Choroid plexus epithelial cell (primary cell): ENCODE measurements at places on chromosomes 5 and 9.

DNA sequence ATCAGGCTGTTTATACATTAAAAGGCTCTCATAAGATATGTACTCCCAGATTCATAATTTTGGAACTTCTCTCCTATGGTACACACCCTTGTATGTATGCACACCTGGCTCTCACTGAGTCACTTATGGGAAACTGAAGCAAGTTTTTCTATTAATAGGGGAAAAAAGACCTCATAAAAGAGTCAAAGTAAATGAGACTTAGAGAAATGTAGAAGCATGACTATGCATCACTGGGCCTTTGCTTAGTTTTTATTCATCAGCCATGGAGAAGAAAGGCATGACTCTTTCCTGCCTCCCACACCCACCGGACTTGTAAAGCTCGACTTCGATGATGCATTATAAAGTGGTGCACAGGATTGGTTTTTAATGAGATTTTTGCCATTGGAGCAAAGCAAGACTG, 28.2 kb downstream of the MTAP start:
- DNase-seq, result no peak

DNA sequence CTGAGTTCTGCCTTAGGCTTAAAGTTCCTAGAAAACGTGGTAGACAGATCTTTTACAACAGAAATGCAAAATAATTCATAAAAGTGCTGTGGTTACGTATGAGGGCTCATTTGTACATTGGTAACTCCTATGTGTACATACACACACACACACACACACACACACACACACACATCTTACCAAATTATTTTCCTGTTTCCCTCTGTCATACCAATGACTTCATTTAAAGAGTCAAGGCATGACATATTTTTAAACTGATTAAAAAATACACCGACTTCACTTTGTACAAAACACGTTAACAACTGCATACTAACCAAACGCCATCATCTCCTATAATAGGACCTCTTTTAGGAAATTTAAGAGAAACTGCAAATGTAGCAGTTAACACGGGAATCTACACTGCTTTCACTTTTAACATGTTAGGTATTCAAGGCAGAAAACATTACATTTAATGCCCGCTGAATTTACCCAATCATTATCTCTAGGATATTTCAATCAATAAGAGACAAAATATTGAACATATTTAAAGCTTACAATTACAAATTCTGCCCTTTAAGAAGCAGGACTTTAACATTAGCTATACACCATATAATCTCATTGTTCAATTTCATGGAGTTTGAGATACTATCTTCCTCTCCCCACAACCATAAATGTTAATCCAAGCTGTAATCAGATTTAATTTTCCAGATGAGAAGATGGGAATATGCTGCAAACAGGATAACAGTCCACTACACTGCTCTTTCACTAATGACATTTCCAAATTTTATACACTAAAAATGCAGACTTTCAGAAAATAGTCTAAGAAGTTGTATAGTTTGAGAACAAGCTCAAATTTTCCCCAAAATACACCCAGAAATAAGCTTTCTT, 133.1 kb downstream of the DENND1A start:
- no peak for DNase-seq

DNA sequence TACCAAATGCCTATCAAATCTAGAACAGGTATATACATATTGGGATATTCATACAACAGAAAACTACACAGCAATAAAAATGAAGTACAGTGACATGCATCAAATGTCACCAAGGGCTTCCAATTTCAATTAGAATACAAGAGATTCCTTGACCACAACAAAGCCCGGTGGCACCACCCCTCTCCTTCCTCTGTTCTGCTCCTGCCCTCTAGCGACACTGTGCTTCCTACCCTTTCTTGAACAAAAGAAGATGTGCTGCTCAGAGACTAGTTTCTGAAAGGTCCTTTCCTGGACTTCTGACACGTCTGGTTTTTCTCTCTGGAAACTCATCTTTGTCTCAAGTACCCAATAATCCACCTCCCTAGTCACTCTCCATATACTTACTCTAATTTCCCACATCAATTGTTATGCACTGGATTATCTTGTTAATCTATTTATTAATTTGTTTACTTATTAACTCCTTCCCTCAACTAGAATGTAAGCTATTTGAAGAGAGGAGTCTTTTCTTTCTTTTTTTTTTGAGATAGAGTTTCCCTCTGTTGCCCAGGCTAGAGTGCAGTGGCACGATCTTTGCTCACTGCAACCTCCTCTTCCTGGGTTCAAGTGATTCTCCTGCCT, 70.4 kb upstream of the CTSV start:
- peak; percentile 66 for DNase-seq

- peak; percentile 78 for DNase-seq
Measured at GRCh38 chr9:95131023-95131943, 186.2 kb downstream of the FANCC start.

GRCh38 chr5:5351288-5351979, 71.0 kb upstream of the ICE1 start:
- no peak for DNase-seq

GRCh38 chr9:16626577-16627130, 243.8 kb downstream of the BNC2 start:
- DNase-seq, result peak; percentile 86
